Foreskin keratinocyte (primary cell): ENCODE measurements at places on chromosomes 3 and 15. TPM values are rescaled to one million over a fixed set of nuclear protein-coding genes. Genes with fewer than 3 reads are reported as not detected.

The C2CD4B gene
- not detected in 2 replicates for total RNA-seq

The FILIP1L gene
- 21.1 and 22.6 TPM in 2 replicates for total RNA-seq

The STAB1 gene
- total RNA-seq, result not detected in 2 replicates

The NUDT16 gene
- 8.0 and 9.2 TPM in 2 replicates for total RNA-seq

The EPB42 gene
- not detected in 2 replicates for total RNA-seq

The SKOR1 gene
- total RNA-seq, result not detected in 2 replicates

The IQCH gene
- 2.6 and 3.3 TPM in 2 replicates for total RNA-seq

The GPR171 gene
- total RNA-seq, result not detected in 2 replicates

The NISCH gene
- total RNA-seq, result 40.3 and 52.9 TPM in 2 replicates

The SLC15A2 gene
- total RNA-seq, result 1.0 and 1.5 TPM in 2 replicates

The CCDC51 gene
- 30.3 and 31.1 TPM in 2 replicates for total RNA-seq

The SLC28A1 gene
- total RNA-seq, result not detected in 2 replicates

The ZWILCH gene
- total RNA-seq, result 34.3 and 36.7 TPM in 2 replicates

The SYNPR gene
- not detected in 2 replicates for total RNA-seq

The RUVBL1 gene
- 98.5 and 114 TPM in 2 replicates for total RNA-seq

The TRIM42 gene
- not detected in 2 replicates for total RNA-seq

The GADL1 gene
- total RNA-seq, result not detected in 2 replicates

The NMNAT3 gene
- total RNA-seq, result 1.5 and 1.6 TPM in 2 replicates

The TMEM212 gene
- total RNA-seq, result not detected in 2 replicates

The CAPN3 gene
- 3.3 and 3.8 TPM in 2 replicates for total RNA-seq

The HCN4 gene
- under 0.01 TPM in 1 of 2 replicates, not detected in the other for total RNA-seq

The SLC9A9 gene
- total RNA-seq, result 1.9 and 2.0 TPM in 2 replicates

The OR5K2 gene
- not detected in 2 replicates for total RNA-seq

The LRRIQ4 gene
- total RNA-seq, result 0.04 TPM in 1 of 2 replicates, not detected in the other

The CILP gene
- total RNA-seq, result not detected in 2 replicates

The GRAMD1C gene
- total RNA-seq, result 2.3 and 2.4 TPM in 2 replicates

The MORC1 gene
- not detected in 2 replicates for total RNA-seq

The CCDC33 gene
- not detected in 2 replicates for total RNA-seq

The ARIH2 gene
- total RNA-seq, result 66.0 and 72.3 TPM in 2 replicates

The IL1RAP gene
- 33.1 and 44.5 TPM in 2 replicates for total RNA-seq

The TTLL13 gene
- 0.07 TPM in 1 of 2 replicates, not detected in the other for total RNA-seq

The HRH1 gene
- 9.7 and 11.3 TPM in 2 replicates for total RNA-seq

The SGO1 gene
- 13.7 and 18.9 TPM in 2 replicates for total RNA-seq

The ENTPD3 gene
- total RNA-seq, result 2.2 and 2.4 TPM in 2 replicates

The NPTN gene
- total RNA-seq, result 174 and 184 TPM in 2 replicates

The SNAPC5 gene
- 14.2 and 18.0 TPM in 2 replicates for total RNA-seq

The SIAH2 gene
- 33.3 and 37.7 TPM in 2 replicates for total RNA-seq

The TEX55 gene
- not detected in 2 replicates for total RNA-seq

The GABRR3 gene
- total RNA-seq, result not detected in 2 replicates

The JAGN1 gene
- total RNA-seq, result 27.8 and 34.2 TPM in 2 replicates

The SLCO3A1 gene
- total RNA-seq, result 10.5 and 13.7 TPM in 2 replicates

The VGLL3 gene
- total RNA-seq, result 1.3 and 1.8 TPM in 2 replicates

The STX19 gene
- total RNA-seq, result 0.18 TPM in 1 of 2 replicates, not detected in the other

The IL20RB gene
- 104 and 118 TPM in 2 replicates for total RNA-seq

The ADAMTS7 gene
- total RNA-seq, result 0.49 and 1.0 TPM in 2 replicates

The GOLGA6L7 gene
- total RNA-seq, result not detected in 2 replicates

The SOX2 gene
- total RNA-seq, result 0.07 and 0.32 TPM in 2 replicates

The IP6K1 gene
- total RNA-seq, result 27.7 and 28.0 TPM in 2 replicates

The THAP10 gene
- total RNA-seq, result 3.1 and 3.7 TPM in 2 replicates
